ENCODE measurements at places on chromosomes 2 and 18.

DNA sequence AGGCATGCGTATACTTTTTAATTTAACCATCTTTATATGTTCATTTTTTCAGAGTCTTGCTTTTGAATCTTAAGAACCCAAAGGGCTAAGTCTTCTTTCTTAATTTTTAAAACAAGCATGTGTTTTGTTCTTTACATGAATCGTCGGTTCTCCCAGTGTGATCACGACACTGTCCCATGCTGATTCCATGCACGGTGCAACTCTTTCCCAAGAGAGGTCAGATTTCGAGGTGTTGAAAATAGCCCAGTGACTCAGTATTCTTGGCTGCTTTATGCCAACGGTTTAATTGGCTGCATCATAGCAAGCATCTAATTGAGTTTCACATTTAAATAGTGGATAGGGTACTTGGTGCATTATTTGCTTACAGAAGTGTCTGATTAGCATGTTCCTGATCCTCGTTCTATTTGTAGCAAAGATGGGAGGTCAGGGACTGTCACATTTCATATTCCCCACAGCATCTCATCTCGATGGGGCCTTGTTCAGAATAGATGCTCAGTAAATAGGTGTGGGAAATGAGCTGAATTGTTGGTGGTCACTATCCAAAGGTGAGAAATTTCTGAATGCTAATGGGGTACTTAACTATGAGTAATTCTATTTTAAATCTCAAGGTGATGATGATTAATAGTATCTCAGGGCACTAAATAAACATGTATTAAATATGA is 2.8 kb downstream of the NPAS2 start:
- no peak overlapping the region for H3K27ac ChIP-seq
- peaks cover 13% of the 10 kb centered on the region for H3K4me1 ChIP-seq
- peaks cover 30% of the 10 kb centered on the region for H3K27me3 ChIP-seq
- DNase-seq, result no peak

DNA sequence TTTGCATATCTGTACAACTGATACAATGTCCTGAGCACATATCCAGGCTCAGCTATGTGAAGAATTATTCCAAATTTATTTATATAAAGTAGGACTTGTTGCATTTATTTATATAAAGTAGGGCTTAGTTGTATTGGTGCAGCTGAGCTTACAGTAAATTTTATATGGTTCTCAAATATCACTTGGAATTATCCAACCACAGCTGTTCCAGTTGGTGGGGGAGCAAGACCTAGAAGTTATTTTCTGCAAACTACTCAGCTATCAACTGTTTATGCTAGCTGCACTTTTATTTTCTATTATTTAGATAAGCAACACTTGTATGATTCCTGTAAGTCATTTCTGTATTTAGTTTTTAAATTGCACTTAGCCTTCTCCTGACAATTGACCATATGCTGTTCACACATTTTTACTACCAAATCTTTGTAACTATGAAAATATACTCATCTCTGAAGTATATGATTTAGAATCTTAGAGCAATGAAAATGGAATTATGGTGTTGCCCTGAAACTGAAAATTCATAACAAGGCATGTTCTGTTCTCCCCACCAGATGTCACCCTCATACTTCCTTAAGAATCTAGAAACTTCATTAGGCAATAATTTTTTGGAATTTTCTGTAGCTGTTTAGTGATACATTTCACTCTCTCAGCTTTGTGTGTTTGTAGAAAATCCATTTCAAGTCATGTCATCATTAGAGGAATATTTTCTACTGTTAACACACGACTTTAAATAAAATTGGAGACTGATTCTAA is 157.0 kb upstream of the CBLN2 start:
- H3K36me3 ChIP-seq, result no peaks in the 10 kb centered on the region
- no peaks in the 10 kb centered on the region for H3K4me1 ChIP-seq
- H3K27me3 ChIP-seq, result no peaks in the 10 kb centered on the region
- no peak for DNase-seq
- H3K4me3 ChIP-seq, result no peak overlapping the region

GRCh38 chr2:127065299-127065939 is 41.5 kb downstream of the BIN1 start:
- H3K27ac ChIP-seq, result no peak overlapping the region
- peaks cover 33% of the 10 kb centered on the region for H3K36me3 ChIP-seq
- H3K4me3 ChIP-seq, result no peak overlapping the region
- H3K27me3 ChIP-seq, result no peaks in the 10 kb centered on the region
- peaks cover 28% of the 10 kb centered on the region for H3K4me1 ChIP-seq

DNA sequence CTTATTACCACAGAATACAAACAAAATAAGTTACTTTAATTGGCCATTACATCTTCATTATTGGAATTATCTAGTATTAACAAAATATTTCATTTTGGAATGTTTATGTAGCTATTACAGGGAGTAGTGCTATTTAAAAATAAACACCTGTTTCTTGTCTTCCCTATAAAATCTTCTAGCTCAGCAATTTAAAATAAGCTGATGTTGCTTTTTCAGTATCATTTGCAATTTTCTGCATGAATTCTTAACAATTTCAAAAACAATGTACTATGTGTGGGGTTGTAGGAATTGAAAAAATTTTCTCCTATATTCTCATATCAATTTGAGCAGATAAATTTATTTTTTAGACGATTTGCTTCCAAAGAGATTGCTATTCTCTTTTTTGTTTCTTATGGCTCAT is 1251.3 kb upstream of the CRIM1 start:
- no peaks in the 10 kb centered on the region for H3K4me1 ChIP-seq
- no peaks in the 10 kb centered on the region for H3K27me3 ChIP-seq
- no peak overlapping the region for H3K27ac ChIP-seq
- no peak overlapping the region for H3K4me3 ChIP-seq
- no peaks in the 10 kb centered on the region for H3K36me3 ChIP-seq
- DNase-seq, result no peak

GRCh38 chr18:68121826-68122225 is 593.1 kb downstream of the TMX3 start:
- DNase-seq, result no peak
- no peaks in the 10 kb centered on the region for H3K4me1 ChIP-seq
- H3K4me3 ChIP-seq, result no peak overlapping the region
- no peaks in the 10 kb centered on the region for H3K27me3 ChIP-seq

DNA sequence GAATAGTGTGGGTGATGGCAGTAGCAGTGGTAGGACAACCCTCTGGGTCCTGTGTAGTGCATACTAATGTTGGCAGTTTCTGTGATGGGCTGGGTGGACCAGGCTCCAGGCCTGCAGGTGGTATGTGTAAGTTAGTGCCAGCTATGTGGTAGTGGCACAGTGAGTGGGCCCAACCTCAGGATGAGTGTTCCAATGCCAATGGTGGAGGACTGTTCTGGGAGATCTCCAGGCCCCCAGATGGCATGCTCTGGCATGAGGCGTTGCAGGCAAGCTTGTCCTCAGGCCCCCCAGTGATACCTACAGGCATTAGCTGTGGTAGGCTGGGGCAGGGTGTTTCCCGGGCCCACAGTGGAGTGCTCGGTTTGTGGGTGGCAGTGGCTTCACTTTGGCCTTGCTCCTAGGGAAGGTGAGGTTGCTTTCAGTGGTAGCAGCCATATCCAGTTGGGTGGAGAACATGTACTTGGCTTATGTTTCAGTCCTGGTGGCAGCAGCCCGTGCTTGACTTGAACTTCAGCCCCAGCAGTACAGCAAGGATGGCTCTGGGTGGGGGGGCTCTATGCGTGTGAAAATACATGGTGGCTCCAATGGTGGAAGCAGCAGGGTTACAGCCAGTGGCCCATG is 32.4 kb downstream of the TEX51 start:
- H3K36me3 ChIP-seq, result no peaks in the 10 kb centered on the region
- H3K4me3 ChIP-seq, result no peak overlapping the region
- H3K27ac ChIP-seq, result no peak overlapping the region
- H3K4me1 ChIP-seq, result no peaks in the 10 kb centered on the region

DNA sequence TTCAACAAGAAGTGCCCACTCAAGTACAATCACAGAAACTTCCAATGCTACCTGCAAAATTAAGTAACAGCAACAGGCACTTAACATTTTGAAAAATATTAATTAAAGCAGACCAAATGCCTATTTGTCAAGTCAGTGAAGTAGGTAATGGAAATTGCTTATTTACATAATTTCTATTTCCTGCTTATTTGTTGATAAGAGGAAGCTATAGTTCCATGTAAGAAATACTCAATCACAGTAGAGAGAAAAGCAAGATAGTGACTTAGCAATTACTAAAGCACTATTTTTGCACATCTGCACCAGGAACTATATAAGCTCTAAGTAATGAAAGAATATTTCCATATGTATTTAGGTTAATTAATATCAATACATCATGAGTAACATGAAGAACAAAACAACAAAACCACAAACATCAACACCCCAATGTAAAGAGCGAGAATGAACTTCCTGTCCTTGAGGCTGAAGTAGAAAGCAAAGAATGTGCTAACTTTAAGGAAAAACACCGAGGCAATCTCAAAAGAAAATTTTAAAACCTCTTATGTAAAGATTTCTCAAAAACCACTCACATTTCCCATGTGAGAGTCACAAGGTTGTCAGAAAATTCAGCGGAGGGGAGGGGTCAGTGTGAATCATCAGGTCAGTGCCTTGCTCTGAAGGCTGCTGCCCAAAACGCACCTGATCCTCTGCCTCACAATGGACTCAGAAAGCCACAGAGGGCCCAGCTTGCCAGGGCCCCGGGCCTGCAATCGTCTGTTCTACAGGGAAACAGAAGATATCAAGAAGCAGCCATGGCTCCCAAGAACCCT is 12.5 kb downstream of the NPC1 start:
- H3K27ac ChIP-seq, result peak overlapping the region; percentile 85
- H3K4me3 ChIP-seq, result peak overlapping the region; percentile 46

GRCh38 chr2:74440378-74441169 is 1.2 kb downstream of the RTKN start:
- H3K27me3 ChIP-seq, result peaks cover 42% of the 10 kb centered on the region
- no peaks in the 10 kb centered on the region for H3K36me3 ChIP-seq
- H3K4me3 ChIP-seq, result peak overlapping the region; percentile 40
- H3K27ac ChIP-seq, result no peak overlapping the region
- H3K4me1 ChIP-seq, result peaks cover 16% of the 10 kb centered on the region

- H3K27me3 ChIP-seq, result no peaks in the 10 kb centered on the region
- H3K4me3 ChIP-seq, result no peak overlapping the region
- no peak for DNase-seq
- H3K4me1 ChIP-seq, result no peaks in the 10 kb centered on the region
- H3K36me3 ChIP-seq, result no peaks in the 10 kb centered on the region
These were observed 150.4 kb downstream of the PTH2R start for GRCh38 chr2:208556983-208557484.

DNA sequence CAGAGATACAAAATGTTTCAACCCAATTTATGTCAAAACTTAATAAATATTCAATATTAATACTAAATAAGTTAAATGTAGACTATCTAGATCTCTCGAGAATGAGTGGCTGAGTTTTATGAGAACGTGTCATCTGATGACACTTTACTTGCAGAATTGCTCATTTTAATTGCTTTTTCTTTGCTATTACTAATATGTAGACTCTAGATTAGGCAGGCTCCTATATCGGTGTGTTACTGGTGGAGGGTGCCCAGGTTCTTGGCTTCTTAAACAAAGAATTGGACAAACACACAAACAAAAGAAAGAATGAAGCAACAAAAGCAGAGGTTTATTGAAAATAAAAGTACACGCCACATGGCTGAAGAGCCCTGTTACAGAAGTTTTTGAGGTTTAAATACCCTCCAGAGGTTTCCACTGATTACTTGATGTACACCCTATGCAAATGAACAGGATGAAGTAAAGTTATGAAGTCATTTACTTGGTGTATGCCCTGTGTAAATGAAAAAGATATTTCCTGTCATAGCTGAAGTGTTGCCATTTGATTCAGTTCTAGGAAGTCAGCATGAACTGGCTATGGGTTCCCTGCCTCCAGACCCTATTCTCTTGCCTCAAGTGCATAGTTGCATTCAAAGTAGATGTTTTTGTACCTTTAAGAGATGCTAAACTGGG is 122.9 kb upstream of the ITGA4 start:
- H3K27ac ChIP-seq, result no peak overlapping the region
- no peaks in the 10 kb centered on the region for H3K27me3 ChIP-seq
- no peak for DNase-seq
- no peak overlapping the region for H3K4me3 ChIP-seq

DNA sequence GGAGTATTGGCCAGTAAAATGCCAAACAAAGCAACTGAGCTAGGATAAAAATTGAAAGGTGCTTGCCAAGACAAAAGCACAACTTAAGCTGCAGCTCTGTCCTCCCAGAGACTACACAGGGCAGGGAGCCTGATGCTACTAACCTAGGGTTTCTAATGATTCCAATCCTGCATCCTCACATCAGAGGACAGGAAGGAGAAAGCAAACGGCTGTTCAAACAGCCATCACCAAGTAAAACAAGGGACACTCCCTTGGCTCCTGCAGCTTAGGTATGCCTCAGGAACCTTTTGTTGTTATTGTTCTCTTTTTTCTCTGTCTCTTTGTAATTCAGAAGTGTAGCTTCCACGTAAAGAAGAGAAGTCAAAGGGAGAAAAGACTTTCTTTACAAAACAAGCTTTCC is 99.5 kb downstream of the TCF4 start:
- no peak for DNase-seq
- no peaks in the 10 kb centered on the region for H3K36me3 ChIP-seq
- no peak overlapping the region for H3K27ac ChIP-seq
- H3K4me1 ChIP-seq, result peaks cover 14% of the 10 kb centered on the region
- no peak overlapping the region for H3K4me3 ChIP-seq

DNA sequence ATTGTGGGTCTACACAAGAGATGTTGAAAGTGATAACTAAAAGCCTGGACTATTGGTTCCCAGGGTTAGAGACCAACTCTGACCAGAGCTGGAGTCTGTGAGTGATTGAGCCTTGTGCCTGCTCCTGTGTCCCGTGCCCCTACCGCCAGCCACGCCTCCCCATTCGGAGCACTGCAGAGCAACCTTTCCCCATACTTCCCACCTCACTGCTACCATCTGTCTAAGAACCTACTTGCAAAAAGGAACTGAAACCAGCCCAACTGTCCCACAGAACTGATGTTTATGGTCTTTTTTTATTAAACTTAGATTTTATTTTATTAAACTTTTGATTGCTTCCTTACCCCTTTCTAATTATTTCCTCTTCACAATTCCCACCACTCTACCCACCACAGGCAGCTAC is 300.3 kb upstream of the MGAT5 start:
- no peaks in the 10 kb centered on the region for H3K36me3 ChIP-seq
- H3K4me1 ChIP-seq, result no peaks in the 10 kb centered on the region
- DNase-seq, result no peak
- H3K4me3 ChIP-seq, result no peak overlapping the region
- no peak overlapping the region for H3K27ac ChIP-seq

DNA sequence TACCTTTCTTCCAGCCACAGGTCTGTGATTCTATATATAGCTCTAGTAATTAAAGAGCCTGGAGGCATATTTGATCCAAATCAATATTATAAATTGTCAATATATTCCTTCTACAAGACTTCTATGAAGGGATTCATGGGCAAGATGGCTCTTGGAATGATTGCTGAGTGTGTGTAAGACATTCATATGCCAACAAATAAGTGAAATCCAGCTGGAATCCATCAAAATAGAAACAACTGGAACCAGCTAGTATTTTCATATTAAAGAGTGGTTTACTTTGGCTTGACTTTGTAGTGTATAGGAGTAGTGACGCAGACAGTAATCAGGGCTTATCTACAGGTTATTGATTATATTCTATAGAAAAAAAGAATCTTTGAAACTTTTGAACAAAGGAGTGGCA is 83.4 kb downstream of the CALCRL start:
- H3K4me1 ChIP-seq, result no peaks in the 10 kb centered on the region
- no peak overlapping the region for H3K4me3 ChIP-seq
- no peaks in the 10 kb centered on the region for H3K36me3 ChIP-seq
- H3K27ac ChIP-seq, result no peak overlapping the region
- no peak for DNase-seq

- no peak for DNase-seq
- H3K4me1 ChIP-seq, result no peaks in the 10 kb centered on the region
- no peak overlapping the region for H3K4me3 ChIP-seq
- peaks cover 12% of the 10 kb centered on the region for H3K27me3 ChIP-seq
- H3K36me3 ChIP-seq, result no peaks in the 10 kb centered on the region
These were observed 22.3 kb upstream of the GPC1 start for GRCh38 chr2:240412975-240413812.

All from activated CD8-positive, alpha-beta T cell treated with anti-CD3 and anti-CD28 coated beads, Interleukin-2, amount 10 ng/mL, durations not matched to agents 7 days and 5 days (primary cell).